ENCODE measurements at places on chromosomes 16 and 17. TPM values are rescaled to one million over a fixed set of nuclear protein-coding genes. Genes with fewer than 3 reads are reported as not detected.

DNA sequence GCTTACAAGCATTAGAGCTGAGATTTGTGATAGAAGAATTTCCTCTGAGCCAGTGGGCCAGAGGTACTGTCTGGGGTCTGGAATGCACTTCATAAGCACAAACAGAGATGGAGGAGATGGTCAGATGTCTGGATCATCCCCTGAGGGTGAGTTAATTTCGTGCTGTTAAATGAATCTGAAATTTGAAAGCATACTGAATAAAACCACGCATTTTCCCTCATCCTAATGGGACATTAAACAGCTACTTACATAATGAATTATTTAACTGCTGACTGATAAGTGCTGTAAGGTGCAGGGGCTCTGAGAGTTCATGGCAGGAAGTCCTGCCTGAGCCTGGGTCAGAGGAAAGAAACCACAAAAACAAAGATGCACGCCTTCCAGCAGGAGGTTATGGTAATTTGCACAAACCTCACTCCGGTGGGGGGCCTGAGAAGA lies 136.3 kb upstream of the XYLT1 start:
- DNase-seq = no peak

GRCh38 chr17:80453126-80453997 lies 23.0 kb downstream of the NPTX1 start:
- no peak for DNase-seq

DNA sequence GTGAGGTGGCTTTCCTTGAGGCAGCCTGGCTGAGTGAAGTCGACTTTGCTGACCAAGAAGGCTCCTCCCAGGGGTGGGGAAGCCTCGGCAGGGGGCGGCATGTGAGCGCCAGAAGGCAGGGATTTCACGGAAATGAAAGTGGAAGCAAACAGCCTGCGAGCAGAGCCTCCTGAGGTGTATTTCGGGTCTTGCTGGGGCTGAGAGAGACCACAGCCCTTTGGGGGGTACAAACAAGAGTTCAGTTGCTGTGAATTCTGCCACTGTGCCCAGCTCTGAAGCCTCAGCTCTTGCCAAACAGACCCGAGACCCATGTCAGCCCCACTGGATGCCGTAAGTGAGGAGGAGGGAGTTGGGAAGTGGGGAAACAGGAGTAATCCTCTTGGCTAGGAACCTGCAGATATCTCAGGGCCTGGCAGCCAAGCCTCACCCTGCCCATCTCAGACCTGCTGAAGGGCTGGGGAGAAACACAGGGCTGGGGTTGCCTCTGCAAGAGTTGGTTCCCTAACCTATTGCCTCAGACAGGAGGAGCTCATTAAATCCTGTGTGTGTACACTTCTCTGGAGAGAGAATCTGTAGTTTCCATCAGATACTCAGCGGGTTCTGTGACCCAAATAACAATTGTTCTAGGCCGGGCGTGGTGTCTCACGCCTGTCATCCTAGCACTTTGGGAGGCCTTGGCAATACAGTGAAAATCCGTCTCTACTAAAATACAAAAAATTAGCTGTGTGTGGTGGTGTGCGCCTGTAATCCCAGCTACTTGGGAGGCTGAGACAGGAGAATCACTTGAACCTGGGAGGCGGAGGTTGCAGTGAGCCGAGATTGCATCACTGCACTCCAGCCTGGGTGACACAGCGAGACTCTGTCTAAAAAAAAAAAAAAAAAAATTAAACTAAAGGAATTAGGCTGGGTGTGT lies at the start of gene IFI35:
Gene IFI35 (plus strand): TSS at position 146 of the 913 bp plus-strand sequence. CDS start 164 bp downstream, at position 310.
- DNase-seq = peak; percentile 83

DNA sequence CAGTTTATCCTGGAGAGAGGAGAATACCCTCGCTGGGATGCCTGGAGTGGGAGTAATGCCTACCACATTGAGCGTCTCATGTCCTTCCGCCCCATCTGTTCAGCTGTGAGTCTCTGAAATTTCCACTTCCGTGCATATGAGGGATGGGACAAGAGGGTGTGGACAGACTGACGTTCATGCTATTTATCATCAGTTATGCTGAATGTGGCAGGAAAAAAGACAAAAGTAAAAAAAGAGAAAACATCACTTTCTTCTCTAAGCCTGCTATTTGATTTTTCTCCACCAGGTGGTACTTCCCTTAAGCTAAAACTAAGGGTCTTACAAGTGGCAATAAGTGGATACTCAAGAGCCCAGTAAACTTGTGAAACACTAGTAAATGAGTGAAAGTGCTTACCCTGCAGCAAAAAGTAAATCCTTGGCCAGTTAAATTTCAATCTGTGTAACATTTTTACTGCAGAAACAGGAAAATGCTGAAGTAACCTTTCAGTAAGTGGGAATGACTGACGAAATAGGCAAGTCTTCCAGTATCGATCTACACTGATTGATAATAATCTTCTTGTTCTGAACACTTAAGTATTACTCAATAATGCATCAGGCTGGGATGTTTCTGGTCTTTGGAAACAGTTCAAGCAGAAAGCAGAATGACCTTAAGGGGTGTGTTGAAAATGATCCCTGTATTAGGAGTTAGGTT lies 5.6 kb downstream of the CRYBA1 start:
- no peak for DNase-seq

GRCh38 chr16:4505356-4506147 lies 29.4 kb downstream of the HMOX2 start:
- DNase-seq = no peak

Gene SLC6A2
- not detected for total RNA-seq

DNA sequence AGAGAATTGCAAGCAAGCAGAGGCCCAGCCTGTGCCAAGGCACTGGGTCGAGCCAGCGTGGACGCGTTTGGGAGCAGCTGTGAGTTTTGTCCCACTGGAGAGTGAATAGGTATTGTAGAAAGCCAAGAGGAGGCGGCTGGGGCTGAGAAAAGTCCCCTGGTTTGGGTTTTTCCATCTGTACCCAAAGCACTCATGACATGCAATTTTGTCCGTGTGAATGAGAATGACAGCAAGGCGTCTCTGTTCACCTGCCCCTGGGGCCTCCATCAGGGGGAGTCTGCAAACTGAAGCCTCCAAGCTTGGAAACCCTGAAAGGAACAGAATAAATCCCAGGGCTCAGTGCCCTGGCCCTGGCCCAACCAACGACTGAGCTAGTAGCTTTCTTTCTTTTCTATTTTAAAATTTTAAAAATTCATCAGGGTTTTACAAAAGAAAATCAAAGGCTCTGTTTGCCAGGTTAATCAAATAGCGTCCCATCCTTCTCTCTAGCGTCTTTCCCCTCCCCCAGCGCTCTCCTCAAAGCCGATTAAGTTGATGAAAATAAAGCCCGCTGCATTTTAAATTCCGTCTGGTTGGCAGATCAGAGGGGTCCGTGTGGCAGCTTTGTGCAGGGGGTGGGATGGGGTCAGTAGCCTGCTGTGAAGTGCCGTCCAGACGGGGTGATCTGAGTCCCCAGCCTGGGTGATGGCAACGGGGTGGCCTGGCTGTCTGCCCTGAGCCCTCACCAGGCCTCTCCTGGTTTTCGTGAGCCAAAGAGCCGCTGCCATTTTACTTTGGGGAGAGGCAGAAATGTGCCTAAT lies 171.0 kb downstream of the KATNIP start:
- DNase-seq = no peak

DNA sequence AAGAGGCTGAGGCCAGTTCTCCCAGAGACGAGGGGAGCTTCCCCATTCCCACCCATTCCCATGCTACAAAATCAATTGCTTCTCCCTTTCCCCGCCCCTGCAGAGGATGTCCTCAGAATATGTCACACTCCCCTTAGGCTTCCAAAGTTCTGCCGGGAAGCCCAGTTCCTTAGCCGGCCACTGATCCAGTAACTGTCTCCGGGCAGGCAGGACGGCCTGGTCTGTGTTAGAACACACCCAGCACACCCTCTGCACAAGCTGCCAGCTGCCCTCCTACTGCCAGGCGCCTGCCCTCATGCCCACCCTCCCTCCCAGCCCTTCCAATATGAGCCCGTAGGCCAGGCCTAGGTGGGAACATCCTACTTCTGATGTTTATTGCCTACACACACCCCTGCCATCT lies 31.1 kb downstream of the SGSM2 start:
- no peak for DNase-seq

DNA sequence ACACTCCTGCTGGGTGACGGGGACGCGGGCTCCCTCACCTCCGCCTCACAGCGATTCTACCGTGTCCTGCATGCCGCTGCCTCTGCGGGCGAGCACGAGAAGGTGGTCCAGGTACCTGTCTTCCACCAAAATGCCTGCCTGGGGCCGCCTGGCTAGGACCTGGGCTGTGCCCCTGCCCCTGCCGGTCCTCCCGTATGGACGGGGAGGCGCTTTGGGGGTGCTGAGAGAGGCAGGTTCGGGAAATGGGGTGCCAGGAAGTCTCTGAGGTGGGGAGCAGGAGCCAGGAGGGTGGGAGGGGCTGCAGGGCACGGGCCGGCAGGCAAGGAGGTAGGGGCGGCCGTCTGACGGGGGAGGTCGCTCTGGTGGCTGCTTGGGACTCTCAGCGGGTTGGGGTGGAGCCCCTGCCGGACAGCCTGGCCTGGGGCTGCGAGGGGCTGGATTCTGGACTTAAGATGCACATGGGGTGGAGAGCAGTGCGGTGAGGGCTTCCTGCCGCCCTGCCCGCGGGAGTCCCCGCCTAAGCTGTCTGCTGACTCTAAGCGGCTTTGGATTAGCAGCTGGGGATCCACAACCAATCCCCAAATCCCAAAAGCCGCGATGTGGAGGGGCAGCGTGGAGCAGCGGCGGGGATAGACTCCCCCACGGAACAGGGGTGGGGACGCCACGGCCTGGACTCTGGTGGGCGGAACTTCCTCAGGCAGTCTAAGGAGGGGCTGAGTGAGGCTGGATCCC lies 5.8 kb downstream of the CHTF18 start:
- DNase-seq = no peak

Gene ASB16
- total RNA-seq = not detected

- no peak for DNase-seq
Measured at GRCh38 chr17:55699181-55699860, 23.3 kb downstream of the TMEM100 start.

DNA sequence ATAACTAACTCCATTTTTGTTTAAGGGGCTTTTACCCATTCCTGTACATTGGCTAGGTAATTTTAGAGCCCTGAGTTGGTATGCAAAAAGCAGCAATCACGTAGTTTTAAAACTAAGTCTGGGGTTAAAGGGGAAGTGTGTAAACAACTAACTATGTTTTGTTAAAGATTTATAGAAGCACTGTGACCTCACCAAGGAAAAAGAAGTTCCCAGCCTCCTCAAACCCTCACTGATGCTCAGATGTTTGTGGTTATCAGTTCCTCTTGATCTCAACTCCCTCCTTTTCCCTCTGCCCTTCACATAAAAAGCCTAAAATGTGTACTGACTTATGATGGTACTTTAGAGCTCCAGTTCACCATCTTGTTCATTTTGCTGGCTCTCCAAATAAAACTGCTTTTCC lies 119.9 kb upstream of the IRX6 start:
- no peak for DNase-seq

Gene ARHGAP44
- 5.1 TPM for total RNA-seq

DNA sequence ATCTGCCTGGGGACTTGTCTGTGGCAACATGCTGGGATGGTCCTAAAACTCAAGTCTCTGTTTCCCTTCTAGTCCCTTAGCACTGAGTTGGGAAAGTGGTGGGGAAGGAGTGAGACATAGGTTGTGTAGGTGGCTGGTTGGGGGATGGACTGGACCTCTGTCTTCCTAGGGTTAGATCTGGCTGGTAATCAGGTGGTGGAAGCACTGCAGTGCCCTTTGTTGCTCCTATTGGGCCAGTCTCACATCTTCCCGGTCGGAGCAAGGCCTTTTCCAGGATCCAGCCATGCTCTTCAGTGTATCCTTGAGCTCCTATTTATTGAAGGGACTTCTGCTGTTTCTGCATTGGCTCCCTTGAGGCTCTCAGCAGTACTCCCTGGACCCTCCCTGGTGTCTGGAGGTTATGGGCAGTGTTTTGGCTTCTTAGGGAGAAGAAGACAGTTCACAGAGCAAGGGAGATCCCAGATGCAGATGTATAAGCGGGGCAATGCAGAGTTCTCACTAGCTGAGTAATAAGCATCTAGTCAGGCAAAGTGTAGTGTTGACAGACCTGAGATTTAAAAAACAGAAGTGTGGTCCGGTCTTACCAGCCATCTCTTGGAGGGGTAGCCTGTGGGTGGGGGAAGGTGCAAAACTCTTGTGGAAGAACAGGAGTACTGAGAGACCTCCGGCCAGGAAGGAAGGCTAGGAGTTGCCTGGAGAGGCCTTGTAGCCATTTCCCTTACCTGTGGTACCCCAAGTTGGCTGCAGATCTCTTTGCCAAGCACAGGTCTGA lies 1.3 kb upstream of the NUTF2 start:
- DNase-seq = no peak

- no peak for DNase-seq
Measured at GRCh38 chr16:66844342-66845079, at the start of gene CA7. CA7 (plus strand) TSS chr16:66844414; CDS start chr16:66844488, 74 bp downstream.

GRCh38 chr17:17304521-17304985 lies 1.4 kb downstream of the NT5M start:
- no peak for DNase-seq

DNA sequence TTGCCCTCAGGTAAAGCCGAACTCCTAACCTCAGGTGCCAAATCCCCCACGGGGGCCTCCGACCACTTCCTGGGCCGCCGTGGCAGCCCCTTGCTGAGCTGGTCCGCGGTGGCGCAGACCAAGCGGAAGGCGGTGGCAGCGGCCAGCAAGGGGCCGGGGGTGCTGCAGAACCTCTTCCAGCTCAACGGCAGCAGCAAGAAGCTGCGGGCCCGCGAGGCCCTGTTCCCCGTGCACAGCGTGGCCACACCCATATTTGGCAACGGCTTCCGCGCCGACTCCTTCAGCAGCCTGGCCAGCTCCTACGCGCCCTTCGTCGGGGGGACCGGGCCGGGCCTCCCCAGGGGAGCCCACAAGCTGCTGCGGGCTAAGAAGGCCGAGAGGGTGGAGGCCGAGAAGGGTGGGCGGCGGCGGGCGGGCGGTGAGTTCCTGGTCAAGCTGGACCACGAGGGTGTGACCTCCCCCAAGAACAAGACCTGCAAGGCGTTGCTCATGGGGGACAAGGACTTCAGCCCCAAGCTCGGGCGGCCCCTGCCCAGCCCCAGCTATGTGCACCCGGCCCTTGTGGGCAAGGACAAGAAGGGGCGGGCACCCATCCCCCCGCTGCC lies 51.6 kb downstream of the ACTG1 start:
- DNase-seq = no peak

Gene PIPOX
- not detected for total RNA-seq

- DNase-seq = no peak
Measured at GRCh38 chr17:41957031-41957868, 9.3 kb upstream of the CNP start.

DNA sequence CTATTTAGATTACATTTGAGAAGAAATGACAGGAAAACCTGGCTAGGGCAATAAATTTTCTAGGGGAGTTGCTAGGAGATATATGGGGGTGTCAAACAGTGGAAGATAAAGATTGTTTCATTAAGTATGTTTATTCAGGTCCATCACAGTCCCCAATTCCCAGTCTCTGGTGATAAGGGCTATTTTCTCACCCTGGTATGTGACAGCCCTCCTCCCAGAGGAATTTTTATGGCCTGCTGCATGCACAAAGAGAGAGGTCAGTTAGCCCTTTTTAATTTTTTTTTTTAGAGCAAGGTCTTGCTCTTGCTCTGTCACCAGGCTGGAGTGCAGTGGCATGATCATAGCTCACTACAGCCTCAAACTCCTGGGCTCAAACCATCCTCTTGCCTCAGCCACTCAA lies 53.6 kb upstream of the ATF7IP2 start:
- DNase-seq = no peak

Gene PRCD
- not detected for total RNA-seq
